Peyer's patch (tissue), 4 donors: ENCODE measurements at places on chromosomes 1 and 21.

GRCh38 chr1:147084273-147085096, 87.8 kb downstream of the PRKAB2 start:
- DNase-seq = peak; percentile 82
- H3K4me1 ChIP-seq = no peaks in the 10 kb centered on the region
- H3K27ac ChIP-seq = peak overlapping the region; percentile 85
- peak overlapping the region; percentile 32 for H3K4me3 ChIP-seq
- H3K36me3 ChIP-seq = no peaks in the 10 kb centered on the region

DNA sequence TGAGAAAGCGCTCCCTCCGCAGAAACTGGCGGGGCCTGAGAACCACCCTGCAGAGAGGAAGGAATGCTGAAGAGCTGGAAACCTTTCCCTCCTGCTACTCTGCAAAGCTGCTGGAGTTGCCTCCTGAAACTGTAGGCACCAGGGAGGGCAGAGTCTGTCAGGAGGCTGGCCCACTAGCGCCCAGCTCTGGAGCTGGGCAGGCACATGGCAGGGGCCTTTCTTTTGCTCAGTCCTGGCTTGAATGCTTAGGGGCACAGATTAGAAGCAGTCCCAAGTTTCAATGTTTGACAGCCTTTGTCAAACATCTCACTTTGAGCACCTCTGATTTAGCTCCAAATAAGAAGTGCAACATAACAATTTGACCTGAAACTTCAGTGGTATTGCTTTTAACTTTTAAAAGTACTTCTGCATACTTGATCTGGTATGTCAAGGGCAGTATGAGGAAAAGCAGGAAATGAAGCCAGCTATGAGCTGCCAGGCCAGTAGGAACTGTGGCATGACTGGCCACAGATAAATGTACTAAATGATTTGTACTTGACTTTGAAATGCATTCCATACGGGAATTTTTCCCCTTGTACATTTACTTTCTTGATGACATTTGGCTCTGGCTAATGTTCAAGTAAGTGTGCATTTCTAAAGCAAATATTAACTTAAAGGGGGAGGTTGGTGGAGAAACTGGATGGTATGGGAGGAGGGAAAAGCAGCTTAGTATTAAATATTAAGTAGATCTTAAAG, 7.2 kb downstream of the C1orf116 start:
- H3K27me3 ChIP-seq = no peaks in the 10 kb centered on the region
- peak overlapping the region; percentile 97 for H3K27ac ChIP-seq
- H3K36me3 ChIP-seq = peaks cover 9% of the 10 kb centered on the region

GRCh38 chr1:94013367-94013878, 104.2 kb upstream of the GCLM start:
- H3K27me3 ChIP-seq = no peaks in the 10 kb centered on the region
- no peak overlapping the region for H3K27ac ChIP-seq
- H3K4me1 ChIP-seq = peaks cover 10% of the 10 kb centered on the region
- no peak overlapping the region for H3K4me3 ChIP-seq
- peak; percentile 62 for DNase-seq

- no peak overlapping the region for H3K27ac ChIP-seq
- no peaks in the 10 kb centered on the region for H3K36me3 ChIP-seq
- DNase-seq = no peak
- H3K4me1 ChIP-seq = peaks cover 22% of the 10 kb centered on the region
- H3K27me3 ChIP-seq = peaks cover 6% of the 10 kb centered on the region
- no peak overlapping the region for H3K4me3 ChIP-seq
Measured at GRCh38 chr1:29233693-29234092, 2.6 kb upstream of the PTPRU start.

DNA sequence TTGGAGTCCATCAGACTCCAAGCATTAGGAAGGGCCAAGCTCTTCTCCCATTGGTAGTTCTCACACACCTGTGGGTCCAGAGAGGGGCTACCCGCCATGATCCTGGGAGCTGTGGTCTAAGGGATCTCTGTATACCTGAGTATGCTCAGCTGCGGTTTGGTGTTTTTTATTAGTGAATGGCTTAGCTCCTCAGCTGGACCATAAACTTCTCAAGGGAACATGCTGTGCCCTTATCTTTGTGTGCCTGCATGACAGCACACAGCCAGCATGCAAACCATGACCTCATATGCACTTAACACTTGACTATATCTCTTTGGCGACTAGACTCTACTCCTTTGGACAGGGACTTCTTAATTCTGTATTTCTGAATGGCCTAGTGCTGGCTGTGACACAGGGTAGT, 94.5 kb downstream of the CD58 start:
- no peak overlapping the region for H3K4me3 ChIP-seq
- no peaks in the 10 kb centered on the region for H3K27me3 ChIP-seq
- H3K27ac ChIP-seq = peak overlapping the region; percentile 79
- H3K4me1 ChIP-seq = no peaks in the 10 kb centered on the region
- DNase-seq = peak; percentile 77

- H3K27ac ChIP-seq = no peak overlapping the region
- H3K4me3 ChIP-seq = no peak overlapping the region
- no peaks in the 10 kb centered on the region for H3K4me1 ChIP-seq
- H3K36me3 ChIP-seq = no peaks in the 10 kb centered on the region
- no peaks in the 10 kb centered on the region for H3K27me3 ChIP-seq
Measured at GRCh38 chr1:236089046-236089773, 24.3 kb upstream of the NID1 start.

- no peak for DNase-seq
- no peaks in the 10 kb centered on the region for H3K4me1 ChIP-seq
- H3K27ac ChIP-seq = no peak overlapping the region
- H3K36me3 ChIP-seq = no peaks in the 10 kb centered on the region
Measured at GRCh38 chr1:205991237-205991636, 12.0 kb downstream of the RAB7B start.

GRCh38 chr1:119150150-119150549, 9.7 kb upstream of the WARS2 start:
- no peak overlapping the region for H3K4me3 ChIP-seq
- H3K27me3 ChIP-seq = no peaks in the 10 kb centered on the region
- DNase-seq = no peak
- H3K4me1 ChIP-seq = no peaks in the 10 kb centered on the region
- H3K36me3 ChIP-seq = peaks cover 2% of the 10 kb centered on the region

DNA sequence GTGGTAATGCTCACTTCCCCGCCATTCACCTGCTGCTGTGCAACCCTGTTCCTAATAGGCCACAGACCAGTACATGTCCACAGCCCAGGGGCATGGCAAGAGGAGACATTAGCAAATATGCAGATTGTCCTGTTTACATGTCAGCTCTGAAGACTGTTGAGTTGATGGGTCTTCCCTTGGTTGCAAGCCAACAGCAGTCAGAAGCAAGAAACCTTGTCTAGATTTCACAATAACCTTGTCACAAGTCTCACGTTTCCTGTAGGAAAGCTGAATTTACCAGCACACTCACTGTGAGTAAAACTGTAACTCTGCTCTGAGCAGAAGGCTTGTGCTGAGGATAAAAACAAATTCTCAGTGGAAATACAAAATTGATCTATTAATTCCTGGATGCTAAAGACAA, 195.1 kb downstream of the HLX start:
- DNase-seq = no peak
- no peaks in the 10 kb centered on the region for H3K27me3 ChIP-seq
- no peaks in the 10 kb centered on the region for H3K36me3 ChIP-seq
- H3K4me3 ChIP-seq = no peak overlapping the region
- H3K4me1 ChIP-seq = peaks cover 10% of the 10 kb centered on the region

- H3K4me1 ChIP-seq = no peaks in the 10 kb centered on the region
- no peak overlapping the region for H3K27ac ChIP-seq
- H3K27me3 ChIP-seq = peaks cover 4% of the 10 kb centered on the region
- DNase-seq = no peak
- no peak overlapping the region for H3K4me3 ChIP-seq
Measured at GRCh38 chr1:231187571-231187970, 25.7 kb downstream of the TRIM67 start.

DNA sequence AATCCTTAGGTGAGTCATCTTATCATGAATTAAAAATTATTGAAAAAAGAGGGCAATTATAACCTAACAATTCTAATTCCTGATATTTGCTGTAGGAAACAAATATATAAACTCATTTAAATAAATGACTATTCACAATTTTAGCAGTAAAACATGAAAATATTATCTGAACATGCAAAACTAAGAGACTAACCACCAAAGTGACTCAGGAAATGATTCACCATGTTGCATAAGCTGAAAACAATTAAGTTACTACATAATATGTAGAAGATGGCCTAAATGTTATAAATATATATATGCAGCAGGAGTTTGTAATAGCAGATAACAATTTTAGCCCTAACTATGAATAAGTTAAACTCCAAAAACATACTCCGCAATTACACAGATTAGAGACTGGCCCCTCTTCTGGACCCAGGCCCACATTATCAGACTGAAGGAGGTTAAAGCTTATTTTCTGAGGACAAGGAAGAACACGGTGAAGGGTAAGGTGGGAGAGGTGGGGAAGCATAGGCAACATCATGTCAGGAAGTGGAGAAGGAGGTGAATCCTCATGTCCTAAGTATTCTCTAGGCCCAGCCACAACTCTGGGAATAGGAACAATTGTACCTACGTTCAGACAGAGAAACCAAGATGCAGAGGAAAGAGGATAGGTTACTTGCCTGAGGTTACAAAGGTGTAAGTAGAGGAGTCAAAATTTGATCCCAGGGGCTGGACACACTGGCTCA, 15.6 kb upstream of the AIM2 start:
- no peaks in the 10 kb centered on the region for H3K36me3 ChIP-seq
- H3K27me3 ChIP-seq = no peaks in the 10 kb centered on the region
- no peak overlapping the region for H3K4me3 ChIP-seq
- DNase-seq = no peak

GRCh38 chr21:34724131-34724856, 55.5 kb downstream of the CLIC6 start:
- no peaks in the 10 kb centered on the region for H3K27me3 ChIP-seq
- no peak overlapping the region for H3K27ac ChIP-seq
- no peak overlapping the region for H3K4me3 ChIP-seq
- no peaks in the 10 kb centered on the region for H3K4me1 ChIP-seq
- H3K36me3 ChIP-seq = no peaks in the 10 kb centered on the region

DNA sequence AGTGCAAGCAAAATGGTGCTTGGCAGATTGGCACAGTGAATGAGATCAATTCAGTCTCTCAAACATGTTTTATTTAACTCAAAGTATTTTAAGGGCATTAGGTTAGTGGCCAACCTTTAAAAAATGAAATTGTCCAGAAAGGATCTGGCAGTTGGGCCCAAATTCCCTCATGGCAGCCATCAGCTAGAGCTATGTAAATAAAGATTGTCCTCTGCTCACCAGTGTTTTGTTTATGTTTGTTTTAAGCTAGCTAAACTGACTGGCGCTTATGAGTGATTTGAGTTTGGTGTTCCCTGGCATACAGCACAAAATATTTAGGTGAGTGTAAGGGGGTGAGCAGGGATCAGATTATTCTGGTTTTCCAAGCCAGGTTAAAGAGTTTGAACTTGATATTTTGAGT, 18.1 kb downstream of the HDAC1 start:
- no peak for DNase-seq
- H3K4me3 ChIP-seq = no peak overlapping the region
- H3K27me3 ChIP-seq = no peaks in the 10 kb centered on the region

GRCh38 chr1:231091831-231092301, 51.8 kb upstream of the FAM89A start:
- no peaks in the 10 kb centered on the region for H3K4me1 ChIP-seq
- no peak overlapping the region for H3K27ac ChIP-seq
- DNase-seq = peak; percentile 53
- no peaks in the 10 kb centered on the region for H3K27me3 ChIP-seq
- no peak overlapping the region for H3K4me3 ChIP-seq

GRCh38 chr1:48730164-48730910, 46.4 kb downstream of the BEND5 start:
- H3K4me1 ChIP-seq = no peaks in the 10 kb centered on the region
- no peaks in the 10 kb centered on the region for H3K36me3 ChIP-seq
- DNase-seq = no peak
- no peak overlapping the region for H3K27ac ChIP-seq

- no peak for DNase-seq
- peak overlapping the region; percentile 69 for H3K27ac ChIP-seq
- no peaks in the 10 kb centered on the region for H3K36me3 ChIP-seq
- peaks cover 3% of the 10 kb centered on the region for H3K4me1 ChIP-seq
Measured at GRCh38 chr1:226940806-226941067, 643 bp downstream of the COQ8A start.

GRCh38 chr1:89451011-89451410, 73.6 kb upstream of the LRRC8B start:
- no peak overlapping the region for H3K4me3 ChIP-seq
- H3K27ac ChIP-seq = no peak overlapping the region

- no peaks in the 10 kb centered on the region for H3K4me1 ChIP-seq
- no peak for DNase-seq
- no peaks in the 10 kb centered on the region for H3K27me3 ChIP-seq
- H3K27ac ChIP-seq = peak overlapping the region; percentile 76
Measured at GRCh38 chr1:19375631-19376400, 63.7 kb downstream of the SLC66A1 start.

GRCh38 chr1:27071049-27071416, 58.4 kb upstream of the TENT5B start:
- H3K27ac ChIP-seq = no peak overlapping the region
- no peak overlapping the region for H3K4me3 ChIP-seq

DNA sequence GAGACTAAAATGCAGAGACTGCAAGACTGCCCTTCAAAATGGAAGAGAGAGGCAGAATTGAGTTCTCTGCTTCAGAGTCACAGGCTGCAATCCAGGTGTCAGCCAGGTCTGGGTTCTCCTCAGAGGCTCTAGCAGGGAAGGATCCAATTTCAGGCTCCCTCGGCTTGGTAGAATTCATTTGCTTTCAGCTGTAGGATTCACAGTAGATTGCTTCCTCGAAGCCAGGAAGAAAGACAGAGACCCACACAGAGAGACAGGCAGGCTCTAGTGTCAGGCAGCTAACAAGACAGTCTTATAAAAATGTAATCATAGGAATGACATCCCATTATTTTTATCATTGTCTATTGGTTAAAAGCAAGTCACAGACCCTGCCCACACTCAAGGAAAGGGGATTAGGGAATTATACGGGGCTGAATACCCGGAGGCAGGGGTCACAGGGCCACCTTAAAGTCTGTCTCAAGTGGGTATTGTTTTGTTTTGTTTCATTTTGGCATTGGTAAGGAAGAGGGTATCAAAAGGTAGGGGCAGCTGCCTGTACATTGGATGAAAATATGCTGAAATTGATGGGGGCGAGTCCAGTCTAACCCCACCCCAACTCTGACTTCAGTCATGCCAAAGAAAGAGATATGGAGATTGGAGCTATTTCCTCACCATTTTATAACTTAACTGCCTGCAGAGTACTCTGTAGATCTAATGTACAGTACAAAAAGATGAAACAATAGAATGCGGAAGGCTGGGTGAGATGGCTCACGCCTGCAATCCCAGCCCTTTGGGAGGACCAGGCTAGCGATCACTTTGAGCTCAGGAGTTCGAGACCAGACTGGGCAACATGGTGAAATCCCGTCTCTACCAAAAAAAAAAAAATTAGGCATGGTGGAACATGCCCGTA, 9.5 kb upstream of the TBCE start:
- no peak overlapping the region for H3K4me3 ChIP-seq
- H3K27ac ChIP-seq = no peak overlapping the region
- DNase-seq = no peak
- no peaks in the 10 kb centered on the region for H3K27me3 ChIP-seq
- no peaks in the 10 kb centered on the region for H3K36me3 ChIP-seq
- H3K4me1 ChIP-seq = no peaks in the 10 kb centered on the region

GRCh38 chr21:45253180-45253579, 34.5 kb downstream of the POFUT2 start:
- H3K27ac ChIP-seq = no peak overlapping the region
- no peaks in the 10 kb centered on the region for H3K27me3 ChIP-seq
- no peak overlapping the region for H3K4me3 ChIP-seq
- H3K36me3 ChIP-seq = no peaks in the 10 kb centered on the region
- DNase-seq = no peak
- no peaks in the 10 kb centered on the region for H3K4me1 ChIP-seq

- no peak overlapping the region for H3K27ac ChIP-seq
- no peaks in the 10 kb centered on the region for H3K36me3 ChIP-seq
- no peak overlapping the region for H3K4me3 ChIP-seq
- H3K4me1 ChIP-seq = no peaks in the 10 kb centered on the region
- no peaks in the 10 kb centered on the region for H3K27me3 ChIP-seq
- DNase-seq = no peak
Measured at GRCh38 chr1:32286763-32287162, 5.1 kb upstream of the HDAC1 start.
